ENCODE measurements at places on chromosomes 1 and 21. TPM values are rescaled to one million over a fixed set of nuclear protein-coding genes. Genes with fewer than 3 reads are reported as not detected.

DNA sequence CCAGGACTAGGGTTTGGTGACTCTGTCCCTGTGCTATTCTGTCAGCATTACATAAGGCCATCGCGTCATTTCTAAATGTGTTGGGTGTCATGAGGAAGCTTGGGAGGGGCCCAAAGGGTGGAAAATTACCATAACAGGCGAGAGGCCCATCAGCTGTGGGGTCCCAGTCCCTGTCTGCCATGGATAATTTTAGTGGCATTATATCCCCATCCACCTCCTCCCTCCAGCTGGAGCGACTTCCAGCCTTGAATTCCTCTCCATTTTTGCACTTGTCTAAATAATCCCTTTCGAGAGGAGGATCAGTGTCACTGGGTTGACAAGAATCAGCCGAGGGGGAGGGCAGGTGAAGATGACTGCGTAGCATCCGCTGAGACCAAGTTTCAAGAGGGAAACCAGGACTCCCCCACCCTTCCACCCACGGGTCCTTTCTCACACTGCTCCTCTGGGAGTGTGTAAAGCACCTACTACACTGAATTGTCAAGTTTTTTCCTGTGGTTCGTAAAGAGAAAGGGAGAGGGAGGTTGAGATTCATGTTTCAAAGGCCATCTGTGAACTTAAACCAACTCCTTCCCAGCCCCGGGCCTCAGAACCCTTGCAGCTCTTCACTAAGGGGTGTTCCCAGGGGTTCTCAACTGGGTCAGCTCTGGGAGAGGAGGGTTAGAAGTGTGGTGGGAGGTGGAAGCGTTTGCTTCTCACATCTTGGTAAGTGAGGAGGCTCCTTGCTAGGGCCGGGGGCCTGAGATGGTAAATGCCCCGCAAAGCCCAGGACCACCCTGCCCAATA is 29.2 kb downstream of the VASH2 start:
- H3K36me3 ChIP-seq: no peaks in the 10 kb centered on the region
- H3K4me1 ChIP-seq: peaks cover 21% of the 10 kb centered on the region
- peaks cover 41% of the 10 kb centered on the region for H3K27me3 ChIP-seq
- no peak for DNase-seq
- H3K4me3 ChIP-seq: no peak overlapping the region
- no peak overlapping the region for H3K27ac ChIP-seq

DNA sequence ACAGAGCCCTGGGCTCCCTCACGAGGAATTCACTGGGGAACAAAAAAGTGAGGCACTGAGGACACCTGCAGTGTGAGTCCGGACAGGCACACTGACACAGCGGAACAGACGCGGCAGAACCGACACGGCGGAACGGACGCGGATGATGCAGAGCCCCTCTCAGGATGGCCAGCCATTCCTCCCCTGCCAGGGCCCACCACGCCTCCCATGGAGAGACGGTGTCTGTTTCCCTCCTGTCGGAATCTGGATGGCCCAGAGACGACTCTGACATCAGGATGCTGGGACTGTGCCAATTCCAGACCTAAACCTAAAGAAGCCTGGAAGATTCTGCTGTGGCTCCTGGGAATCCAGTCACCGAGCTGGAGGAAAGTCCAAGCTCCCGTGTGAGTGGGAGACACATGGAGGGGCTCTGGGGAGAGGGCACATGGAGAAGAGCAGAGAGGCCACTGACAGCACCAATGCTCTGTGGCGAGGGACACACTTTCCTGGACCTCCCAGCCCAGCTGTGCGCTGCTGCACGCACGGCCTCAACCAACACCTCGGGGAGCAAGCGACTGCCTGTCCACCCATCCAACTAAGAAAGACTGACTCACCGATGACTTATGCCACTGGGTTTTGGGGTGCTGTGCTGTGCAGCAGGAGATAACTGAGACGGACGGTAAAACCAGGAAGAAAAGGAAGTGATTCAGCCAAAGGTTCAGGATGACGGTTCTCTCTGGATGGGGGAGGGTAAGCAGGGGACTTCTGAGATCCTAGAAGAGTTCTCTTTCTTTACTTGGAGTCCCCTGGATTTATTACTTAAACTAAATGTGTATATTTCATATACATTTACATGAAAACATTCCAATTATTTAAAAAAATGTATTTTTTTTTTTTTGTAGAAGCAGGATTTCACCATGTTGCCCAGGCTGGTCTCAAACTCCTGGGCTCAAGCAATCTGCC is 23.3 kb downstream of the ZBTB17 start:
- H3K36me3 ChIP-seq: peaks cover 24% of the 10 kb centered on the region
- H3K4me1 ChIP-seq: peaks cover 95% of the 10 kb centered on the region
- DNase-seq: peak; percentile 99
- H3K4me3 ChIP-seq: peak overlapping the region; percentile 79
- no peaks in the 10 kb centered on the region for H3K27me3 ChIP-seq
- peak overlapping the region; percentile 100 for H3K27ac ChIP-seq

The ADAMTS1 gene
- 291 TPM for total RNA-seq

DNA sequence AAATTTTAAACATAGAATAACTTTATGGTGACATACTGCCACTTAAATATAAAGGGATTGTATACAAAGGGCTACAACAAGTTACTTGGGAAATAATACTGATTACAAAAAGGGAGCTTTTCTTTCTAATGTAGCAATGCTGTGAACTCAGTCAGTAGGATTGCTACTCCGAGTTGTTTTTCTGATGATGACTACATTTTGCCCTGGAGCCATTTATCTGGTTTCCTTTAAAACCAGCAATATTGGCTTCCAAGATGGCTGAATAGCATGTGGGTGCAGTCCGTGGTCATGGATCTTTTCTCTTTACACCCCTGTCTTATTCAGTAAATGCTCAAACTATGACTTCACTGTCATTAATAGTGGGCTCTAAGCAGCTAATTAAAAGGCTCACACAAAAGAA is 92.6 kb upstream of the NEK7 start:
- H3K36me3 ChIP-seq: no peaks in the 10 kb centered on the region
- peaks cover 16% of the 10 kb centered on the region for H3K4me1 ChIP-seq
- peaks cover 2% of the 10 kb centered on the region for H3K27me3 ChIP-seq
- peak overlapping the region; percentile 69 for H3K27ac ChIP-seq

- no peaks in the 10 kb centered on the region for H3K4me1 ChIP-seq
- H3K36me3 ChIP-seq: no peaks in the 10 kb centered on the region
- peaks cover 2% of the 10 kb centered on the region for H3K27me3 ChIP-seq
- no peak overlapping the region for H3K27ac ChIP-seq
Measured at GRCh38 chr1:181592255-181592859, 109.0 kb downstream of the CACNA1E start.

The KLHDC9 gene
- total RNA-seq: 2.1 TPM

GRCh38 chr1:99566290-99567021 is 79.5 kb upstream of the PALMD start:
- H3K4me3 ChIP-seq: no peak overlapping the region
- no peaks in the 10 kb centered on the region for H3K36me3 ChIP-seq
- DNase-seq: no peak
- H3K4me1 ChIP-seq: peaks cover 27% of the 10 kb centered on the region
- H3K27ac ChIP-seq: no peak overlapping the region

The SPRR3 gene
- not detected for total RNA-seq

The DAB1 gene
- 0.25 TPM for total RNA-seq

GRCh38 chr1:65176056-65176450 is 28.1 kb downstream of the AK4 start:
- H3K4me3 ChIP-seq: no peak overlapping the region
- peaks cover 36% of the 10 kb centered on the region for H3K4me1 ChIP-seq
- peaks cover 36% of the 10 kb centered on the region for H3K27me3 ChIP-seq
- H3K27ac ChIP-seq: no peak overlapping the region
- no peak for DNase-seq

The TTC39A gene
- not detected for total RNA-seq

DNA sequence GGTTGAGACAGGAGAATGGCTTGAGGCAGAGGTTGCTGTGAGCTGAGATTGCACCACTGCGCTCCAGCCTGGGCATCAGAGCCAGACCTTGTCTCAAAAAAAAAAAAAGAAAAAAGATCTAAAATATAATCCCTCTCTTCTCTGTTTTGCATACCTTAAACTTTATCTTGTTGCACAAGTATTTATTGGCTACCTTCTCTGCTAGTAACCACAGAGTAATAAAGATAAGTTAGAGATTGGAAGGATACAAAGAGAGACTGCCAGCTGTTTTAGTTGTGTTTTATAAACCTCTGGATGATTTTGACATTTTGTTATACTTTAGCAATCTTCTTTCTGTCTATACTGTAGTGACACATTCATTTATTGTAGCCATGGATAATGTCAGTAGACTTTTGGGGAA is 27.7 kb downstream of the AGO3 start:
- H3K27ac ChIP-seq: 0 out of 2 replicates have a peak overlapping the region, but pooled peaks have one; percentile 8
- no peaks in the 10 kb centered on the region for H3K36me3 ChIP-seq
- no peak for DNase-seq
- no peak overlapping the region for H3K4me3 ChIP-seq
- no peaks in the 10 kb centered on the region for H3K27me3 ChIP-seq

GRCh38 chr21:39144191-39144590 is 39.1 kb downstream of the PSMG1 start:
- no peak overlapping the region for H3K27ac ChIP-seq
- H3K27me3 ChIP-seq: peaks cover 9% of the 10 kb centered on the region
- no peak for DNase-seq
- H3K4me1 ChIP-seq: peaks cover 8% of the 10 kb centered on the region
- H3K4me3 ChIP-seq: no peak overlapping the region

GRCh38 chr1:228555074-228555994 is 68.2 kb downstream of the RNF187 start:
- H3K4me3 ChIP-seq: no peak overlapping the region
- no peaks in the 10 kb centered on the region for H3K36me3 ChIP-seq
- DNase-seq: no peak
- H3K4me1 ChIP-seq: no peaks in the 10 kb centered on the region
- H3K27me3 ChIP-seq: peaks cover 18% of the 10 kb centered on the region

The FCER1A gene
- not detected for total RNA-seq

DNA sequence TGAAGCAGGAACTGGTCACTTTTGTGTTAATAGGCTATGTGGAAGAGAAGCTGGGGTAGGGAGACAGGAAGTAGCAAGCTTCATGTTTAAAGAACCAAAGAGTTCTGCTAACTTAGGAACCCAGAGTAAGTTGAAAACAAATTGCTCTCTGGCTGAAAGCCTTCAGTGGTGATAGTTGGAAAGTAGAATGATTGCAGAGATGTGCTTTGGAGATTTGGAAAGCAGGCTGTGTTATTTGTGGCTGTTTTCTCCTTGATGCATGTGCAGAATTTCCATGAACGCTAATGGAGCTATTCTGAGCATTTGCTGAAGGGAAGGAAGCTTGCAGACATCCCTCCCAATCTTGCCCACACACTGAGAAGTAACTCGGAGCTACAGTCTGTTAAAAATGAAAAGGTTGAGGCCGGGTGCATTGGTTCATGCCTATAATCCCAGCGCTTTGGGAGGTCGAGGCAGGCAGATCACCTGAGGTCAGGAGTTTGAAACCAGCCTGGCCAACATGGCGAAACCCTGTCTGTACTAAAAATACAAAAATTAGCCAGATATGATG is 45.7 kb downstream of the TCEANC2 start:
- H3K27me3 ChIP-seq: no peaks in the 10 kb centered on the region
- no peaks in the 10 kb centered on the region for H3K4me1 ChIP-seq
- H3K27ac ChIP-seq: no peak overlapping the region
- no peak for DNase-seq
- H3K36me3 ChIP-seq: peaks cover 7% of the 10 kb centered on the region

The FOXO6 gene
- not detected for total RNA-seq

GRCh38 chr1:89085781-89086180 is 20.8 kb upstream of the GBP1 start:
- H3K27ac ChIP-seq: no peak overlapping the region
- no peak overlapping the region for H3K4me3 ChIP-seq
- H3K4me1 ChIP-seq: no peaks in the 10 kb centered on the region
- no peak for DNase-seq
- H3K27me3 ChIP-seq: no peaks in the 10 kb centered on the region

- H3K27ac ChIP-seq: peak overlapping the region; percentile 97
- DNase-seq: no peak
- H3K4me1 ChIP-seq: peaks cover 62% of the 10 kb centered on the region
- peaks cover 39% of the 10 kb centered on the region for H3K36me3 ChIP-seq
Measured at GRCh38 chr1:159010391-159010790, 684 bp downstream of the IFI16 start.

GRCh38 chr1:172561252-172561651 is 28.3 kb downstream of the SUCO start:
- peaks cover 2% of the 10 kb centered on the region for H3K27me3 ChIP-seq
- DNase-seq: peak; percentile 46
- H3K36me3 ChIP-seq: peaks cover 41% of the 10 kb centered on the region
- H3K4me1 ChIP-seq: peaks cover 50% of the 10 kb centered on the region
- no peak overlapping the region for H3K4me3 ChIP-seq

The ERG gene
- total RNA-seq: not detected

GRCh38 chr21:42157606-42158310 is 61.2 kb upstream of the ABCG1 start:
- H3K4me3 ChIP-seq: no peak overlapping the region
- no peak overlapping the region for H3K27ac ChIP-seq
- DNase-seq: no peak

- no peak overlapping the region for H3K4me3 ChIP-seq
- H3K27ac ChIP-seq: no peak overlapping the region
- no peaks in the 10 kb centered on the region for H3K27me3 ChIP-seq
Measured at GRCh38 chr1:37240897-37241296, 206.6 kb upstream of the GRIK3 start.

- no peak for DNase-seq
- H3K36me3 ChIP-seq: no peaks in the 10 kb centered on the region
- H3K27me3 ChIP-seq: peaks cover 12% of the 10 kb centered on the region
- no peaks in the 10 kb centered on the region for H3K4me1 ChIP-seq
- no peak overlapping the region for H3K27ac ChIP-seq
Measured at GRCh38 chr1:52595061-52595460, 7.1 kb upstream of the GPX7 start.

The LHX4 gene
- total RNA-seq: 0.31 TPM

GRCh38 chr1:147603986-147604385 is 62.7 kb downstream of the BCL9 start:
- peaks cover 14% of the 10 kb centered on the region for H3K4me1 ChIP-seq
- no peak overlapping the region for H3K27ac ChIP-seq
- DNase-seq: no peak
- peaks cover 11% of the 10 kb centered on the region for H3K36me3 ChIP-seq
- H3K27me3 ChIP-seq: peaks cover 1% of the 10 kb centered on the region
- no peak overlapping the region for H3K4me3 ChIP-seq

GRCh38 chr1:201190624-201191051 is at the start of gene IGFN1:
TSS of gene IGFN1 (plus strand) at chr1:201190824. CDS start at chr1:201193294, 2,470 bp downstream.
- peak within 1 kb of the TSS; percentile 77 for H3K27ac ChIP-seq
- peaks cover 21% of the 10 kb centered on the region for H3K4me1 ChIP-seq
- DNase-seq: no peak
- no peaks in the 10 kb centered on the region for H3K36me3 ChIP-seq

Data from HFFc6 (cell line).